ENCODE measurements at places on chromosomes 1 and 21.

GRCh38 chr1:200992382-200993048 is 31.0 kb downstream of the KIF21B start:
- no peak for DNase-seq

- DNase-seq, result no peak
Observed at GRCh38 chr1:166905136-166905535, 29.1 kb upstream of the TADA1 start.

- peak; percentile 29 for DNase-seq
Observed at GRCh38 chr1:36464605-36465393, 615 bp upstream of the MRPS15 start.

DNA sequence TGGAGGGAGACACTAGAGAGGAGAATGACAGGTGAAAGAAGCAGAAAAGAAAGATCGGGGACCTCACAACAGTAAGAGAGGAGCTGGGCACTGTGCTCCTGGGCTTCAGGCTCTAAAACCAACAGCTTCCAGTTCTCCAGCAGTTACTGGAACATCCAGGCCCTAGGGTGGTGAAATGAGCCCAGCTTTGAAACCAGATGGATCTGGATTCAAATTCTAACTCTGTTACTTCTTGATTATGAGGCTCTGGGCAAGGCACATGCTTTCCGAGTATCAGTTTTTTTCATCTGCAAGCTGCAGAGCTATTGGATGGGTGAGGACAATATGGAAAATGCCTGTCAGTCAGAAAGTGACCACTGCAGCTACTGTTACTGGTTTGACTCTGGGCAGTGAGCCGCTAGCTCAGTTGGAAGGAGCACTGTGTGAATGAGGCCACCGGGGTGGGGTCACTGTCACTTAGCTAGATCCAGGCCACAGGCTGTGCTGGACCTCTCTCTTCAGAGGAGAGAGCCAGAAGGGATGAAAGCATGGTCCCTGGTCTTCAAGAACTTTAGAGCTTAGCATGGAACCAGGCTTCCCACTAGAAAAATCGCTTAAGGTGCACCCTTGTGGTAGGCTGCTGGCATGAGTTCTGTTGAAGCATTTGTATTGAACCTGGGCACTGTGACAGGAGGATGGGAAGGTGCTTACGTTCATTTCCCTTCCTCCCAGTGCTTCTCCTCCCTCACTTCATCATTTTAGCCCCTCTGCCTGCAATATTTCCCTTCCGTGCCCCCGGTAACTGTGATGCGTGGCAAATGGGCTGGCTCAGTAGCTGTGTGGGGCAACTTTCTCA is 12.2 kb downstream of the PLEKHO1 start:
- peak; percentile 21 for DNase-seq

- DNase-seq, result peak; percentile 70
Observed at GRCh38 chr21:32494934-32495709, 82.6 kb downstream of the EVA1C start.

GRCh38 chr1:161287482-161288054 is 22.2 kb downstream of the MPZ start:
- no peak for DNase-seq

DNA sequence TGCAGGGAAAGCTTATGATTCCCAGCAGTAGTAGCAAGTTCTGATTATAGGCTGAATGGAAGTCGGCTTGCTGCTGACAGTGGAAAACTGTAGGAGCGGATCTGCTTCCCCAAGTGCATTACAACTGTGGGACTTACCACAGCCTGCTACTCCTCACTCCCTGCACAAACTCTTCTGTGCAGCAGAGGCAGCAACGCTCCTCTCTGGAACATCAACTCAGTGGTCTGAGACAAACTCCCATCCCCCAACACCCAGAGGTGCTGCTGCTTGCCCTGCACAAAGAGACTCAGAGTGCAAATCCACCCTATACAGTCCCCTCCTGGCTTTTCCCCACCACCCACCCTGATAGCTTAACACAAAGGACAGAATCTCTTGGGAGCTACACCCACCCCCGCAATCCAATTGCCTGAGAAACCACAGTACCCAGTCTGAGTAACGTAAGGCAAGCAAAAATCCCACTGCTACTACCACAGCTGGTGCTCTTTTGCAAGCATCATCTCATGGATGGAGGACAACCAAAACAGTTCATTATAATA is 1455.2 kb downstream of the AMY1C start:
- no peak for DNase-seq

- DNase-seq, result no peak
Observed at GRCh38 chr1:162722036-162722435, 68.5 kb upstream of the HSD17B7 start.

DNA sequence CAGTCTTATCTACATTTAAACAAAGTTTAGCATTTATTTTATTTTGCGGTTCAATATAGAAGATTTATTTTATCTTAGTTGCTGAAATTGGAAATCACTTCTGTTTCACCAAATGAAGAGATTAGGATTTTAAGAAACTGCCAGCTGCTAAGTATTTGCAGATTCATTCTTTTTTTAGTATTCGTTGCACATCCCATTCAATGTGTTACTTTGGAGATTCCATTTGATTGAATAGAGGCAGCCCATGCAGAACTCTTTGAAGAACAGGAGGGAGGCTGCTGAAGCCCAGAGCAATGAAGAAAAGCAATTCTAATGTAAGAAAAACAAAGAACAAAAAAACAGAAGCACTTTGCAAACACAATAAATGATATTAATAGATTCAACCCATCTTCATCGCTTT is 38.6 kb upstream of the IL12RB2 start:
- no peak for DNase-seq

DNA sequence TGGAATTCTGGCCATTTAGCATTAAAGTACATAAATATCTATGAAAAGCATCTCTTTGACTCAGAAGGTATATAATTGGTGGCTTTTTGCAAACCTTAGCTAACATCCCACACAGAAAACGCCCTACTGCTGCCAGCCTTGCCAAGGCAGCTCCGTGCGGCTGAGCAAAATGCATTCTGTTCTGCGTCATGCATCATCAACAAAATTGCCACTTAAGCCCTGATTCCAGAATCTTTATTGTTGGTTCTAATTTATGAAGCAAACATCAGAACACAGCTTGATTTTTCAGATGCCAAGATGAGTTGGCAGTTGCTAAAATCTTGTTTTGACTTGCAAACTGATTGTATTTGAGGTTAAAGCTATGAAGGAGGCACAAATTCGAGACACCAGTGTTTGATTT is 314.9 kb upstream of the DEPDC1 start:
- DNase-seq, result peak; percentile 10

Measured in bronchial epithelial cell (primary cell).